ENCODE measurements at places on chromosomes 12 and 14.

- no peak for DNase-seq
Measured at GRCh38 chr12:13243516-13244070, 47.1 kb downstream of the EMP1 start.

DNA sequence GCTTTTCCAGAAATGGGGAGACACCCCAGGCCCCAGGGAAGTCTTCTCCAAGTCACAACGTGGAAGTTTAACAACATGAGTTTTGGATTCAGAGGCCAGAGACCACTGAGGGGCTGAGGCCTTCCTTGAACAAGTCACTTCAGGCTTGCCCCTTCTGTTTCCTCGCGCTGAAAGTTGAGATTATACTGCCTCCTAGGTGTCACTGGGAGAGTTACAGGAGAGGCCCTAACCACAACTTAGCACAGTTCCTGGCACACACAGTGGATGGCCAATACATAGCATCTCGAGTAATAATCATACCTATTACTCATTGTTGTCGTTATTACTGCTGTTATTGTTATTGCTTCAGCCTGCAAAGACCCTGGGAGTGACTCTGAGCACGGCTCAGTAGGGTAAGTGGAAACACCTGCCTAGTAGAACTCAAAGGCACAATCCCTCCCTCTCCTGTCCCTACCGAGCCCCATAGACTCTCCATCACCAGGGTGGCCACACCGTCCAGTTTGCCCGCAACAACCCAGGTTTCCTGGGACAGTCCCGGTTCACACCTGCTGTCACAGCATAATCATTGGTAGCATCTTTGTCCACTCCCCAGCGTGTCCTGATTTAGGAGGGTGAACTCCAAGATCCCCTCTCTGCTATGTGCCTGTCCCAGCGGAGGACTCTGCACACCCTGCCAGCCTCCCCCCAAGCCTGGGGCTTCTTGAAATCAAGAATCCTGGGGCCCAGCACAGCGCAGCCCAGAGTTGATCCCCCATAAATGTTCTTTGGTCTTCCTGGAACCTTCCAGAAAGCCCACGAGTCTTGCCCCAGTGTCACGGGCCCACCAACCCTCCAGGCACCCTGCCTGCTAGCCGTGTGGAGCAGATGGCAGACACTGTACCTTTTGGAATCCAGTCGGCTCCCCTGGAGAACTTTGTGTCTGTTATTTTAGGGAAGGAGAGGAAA, 85.0 kb downstream of the SYNE3 start:
- DNase-seq: no peak

DNA sequence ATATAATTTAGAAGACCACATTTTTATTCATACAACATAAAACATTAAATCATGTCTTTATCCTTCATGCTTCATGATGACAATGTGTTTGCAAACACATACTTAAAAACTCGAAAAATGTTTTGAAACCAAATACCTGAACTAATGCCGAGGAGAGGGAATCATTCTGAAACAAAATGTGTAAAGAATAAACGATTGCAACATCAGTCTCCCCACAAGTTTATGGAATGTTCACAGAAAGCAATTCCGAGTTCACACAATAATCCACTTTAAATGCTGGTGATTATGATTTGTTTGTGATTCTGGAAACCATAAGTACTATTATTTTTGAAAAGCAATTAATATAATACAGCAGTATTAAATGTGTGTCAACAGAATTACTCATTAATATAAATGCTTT, 84.5 kb upstream of the PDZRN4 start:
- DNase-seq: no peak

- no peak for DNase-seq
Measured at GRCh38 chr14:73472185-73473114, 14.1 kb upstream of the NUMB start.

DNA sequence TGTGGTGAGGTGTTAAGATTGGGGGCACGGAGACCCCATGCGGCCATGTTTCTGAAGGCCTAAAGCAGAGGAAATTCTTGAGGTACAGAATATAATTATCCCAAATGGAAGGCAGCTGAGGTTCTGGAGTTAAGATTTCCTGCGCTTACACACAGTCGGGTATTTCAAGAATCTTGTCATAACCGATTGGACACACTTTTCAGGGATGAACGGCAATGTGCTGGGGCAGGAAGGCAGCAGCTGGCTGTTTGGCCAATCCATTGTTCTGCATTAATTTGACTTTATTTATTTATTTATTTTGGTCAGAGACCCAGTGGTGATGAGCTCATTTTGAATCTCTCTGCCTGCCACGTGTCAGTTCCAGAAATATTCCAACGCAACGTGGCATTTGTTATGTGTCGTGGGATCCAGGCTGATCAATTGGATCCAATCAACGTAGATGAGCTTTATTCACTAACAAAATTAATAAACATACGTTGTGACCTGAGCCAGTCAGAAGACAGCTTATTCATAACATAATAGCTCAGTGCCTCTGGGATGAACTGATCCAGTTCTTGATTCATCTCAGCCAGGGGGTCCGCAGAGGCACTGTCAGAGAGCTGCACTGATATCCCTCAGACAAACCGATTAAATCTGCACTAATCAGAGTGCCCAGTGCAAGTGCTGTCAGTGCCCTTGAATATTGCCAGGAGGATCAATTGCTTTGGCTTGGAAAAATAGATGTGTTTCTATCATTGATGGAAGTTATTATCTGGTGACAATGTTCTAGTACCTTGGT, 181.0 kb downstream of the KTN1 start:
- no peak for DNase-seq
